GM23248 (cell line): ENCODE measurements at places on chromosomes 11 and 22. TPM values are rescaled to one million over a fixed set of nuclear protein-coding genes. Genes with fewer than 3 reads are reported as not detected.

The SLC22A8 gene
- total RNA-seq = not detected in 2 replicates

- no peak for DNase-seq
These were observed 1.6 kb downstream of the NFAM1 start for GRCh38 chr22:42430528-42431125.

The E2F8 gene
- 0.13 and 0.76 TPM in 2 replicates for total RNA-seq

DNA sequence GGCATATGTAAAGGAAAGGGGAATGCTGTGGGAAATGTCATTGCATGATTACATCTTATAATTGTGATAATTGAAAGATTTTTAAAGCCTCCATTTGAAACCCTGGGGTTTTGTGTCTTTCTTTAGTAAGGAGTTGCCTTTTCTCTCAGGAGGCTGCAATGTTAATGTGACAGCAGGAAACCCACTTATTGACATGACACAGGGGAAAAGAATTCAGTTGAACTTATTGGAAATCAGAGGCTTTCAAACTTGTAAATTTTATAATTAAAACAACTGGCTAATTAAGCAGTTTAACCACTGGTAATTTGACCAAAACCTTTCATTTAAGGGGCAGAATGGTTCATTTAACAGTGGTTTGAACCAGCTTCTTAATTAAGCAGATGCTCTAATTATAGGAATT, 31.2 kb downstream of the MRPL48 start:
- DNase-seq = peak; percentile 36

DNA sequence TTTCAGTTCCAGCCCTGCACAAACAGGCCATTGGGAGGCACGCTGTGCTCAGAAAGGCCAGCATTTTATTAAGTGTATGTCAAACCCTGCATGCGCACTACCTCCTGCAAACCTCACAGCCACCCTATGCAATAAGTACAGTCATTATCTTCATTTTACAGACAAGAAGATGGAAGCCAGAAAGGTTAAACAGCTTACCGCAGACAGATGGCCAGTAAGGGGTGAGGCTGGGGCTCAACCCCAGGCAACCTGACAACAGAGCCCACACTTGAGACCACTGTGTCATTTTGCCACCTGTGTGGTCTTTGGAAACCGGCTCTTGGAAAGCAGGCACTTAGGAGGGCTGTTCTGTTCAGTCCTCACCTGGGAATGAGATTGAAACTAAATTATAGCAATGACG, 142.3 kb downstream of the NXPE2 start:
- no peak for DNase-seq

GRCh38 chr22:26289611-26290101, 120.4 kb downstream of the SEZ6L start:
- no peak for DNase-seq

The CCDC88B gene
- 1.8 TPM in 2 replicates for total RNA-seq

The ACAD8 gene
- total RNA-seq = 18.9 and 26.7 TPM in 2 replicates

GRCh38 chr22:26072621-26073020, 96.6 kb upstream of the SEZ6L start:
- DNase-seq = no peak

- DNase-seq = peak; percentile 13
These were observed 65.2 kb downstream of the CSTPP1 start for GRCh38 chr11:47001781-47002181.

The CD248 gene
- total RNA-seq = 212 and 230 TPM in 2 replicates

GRCh38 chr22:37996515-37997246, 12.3 kb upstream of the SOX10 start:
- DNase-seq = no peak

- DNase-seq = peak; percentile 67
These were observed 69.1 kb downstream of the CTTN start for GRCh38 chr11:70467201-70468085.

The SYNGR1 gene
- 5.2 and 6.1 TPM in 2 replicates for total RNA-seq

The PATE2 gene
- not detected in 2 replicates for total RNA-seq

GRCh38 chr11:34300026-34300925, 57.5 kb downstream of the ABTB2 start:
- DNase-seq = no peak

DNA sequence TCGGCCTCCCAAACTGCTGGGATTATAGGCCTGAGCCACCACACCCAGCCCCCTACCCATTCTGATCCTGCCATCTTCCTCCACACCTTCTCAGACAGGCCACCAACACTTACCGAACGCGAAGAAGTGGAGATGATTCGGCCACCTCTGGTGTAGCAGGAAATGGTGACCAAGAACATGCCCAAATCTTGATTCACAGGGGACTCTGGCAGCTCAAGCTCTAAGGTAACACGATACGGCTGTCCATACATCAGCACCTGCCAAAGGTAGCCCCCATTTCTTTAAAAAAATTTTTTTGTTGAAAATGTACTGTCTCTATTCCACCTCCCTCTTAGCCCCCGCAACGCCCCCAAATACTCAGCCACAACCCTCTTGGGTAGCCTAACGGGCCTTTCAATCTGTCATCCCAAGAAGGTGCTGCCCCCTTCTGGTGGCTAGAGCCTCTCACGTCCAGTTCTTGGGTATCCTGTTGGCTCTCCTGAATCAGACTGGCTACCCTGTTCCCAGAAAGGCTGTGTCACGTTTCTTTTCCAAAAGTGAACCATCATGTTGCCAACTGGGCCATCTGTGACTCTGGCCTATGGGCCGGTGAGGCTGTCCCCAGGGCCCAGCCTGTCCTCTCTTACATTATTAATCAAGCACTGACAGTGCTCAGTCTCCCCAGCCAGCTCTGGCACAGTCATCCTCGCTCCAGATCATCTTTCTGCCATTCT, 5.3 kb upstream of the LRRN4CL start:
- DNase-seq = peak; percentile 89

DNA sequence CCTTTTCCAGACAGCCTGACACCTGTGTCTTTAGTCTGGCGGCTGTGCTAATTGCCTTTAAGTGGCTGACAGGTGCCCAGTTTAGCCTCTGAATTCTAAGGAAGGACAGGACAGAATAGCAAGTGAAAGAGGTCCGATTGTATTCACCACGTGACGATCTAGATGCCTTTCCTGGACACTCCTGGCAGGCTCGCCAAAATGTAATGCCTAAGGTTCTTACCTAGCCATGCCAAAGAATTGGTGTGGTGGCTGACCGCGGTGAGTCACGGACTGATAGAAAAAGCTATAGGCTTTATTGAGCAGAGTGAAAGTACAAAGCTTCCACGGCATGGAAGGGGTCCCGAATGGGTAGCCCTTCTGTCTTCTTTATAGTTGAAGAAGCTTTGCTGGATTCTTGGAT, 26.7 kb downstream of the ANKRD42 start:
- no peak for DNase-seq

The SESN3 gene
- 19.2 TPM in 2 replicates for total RNA-seq

- peak; percentile 28 for DNase-seq
These were observed 24.8 kb upstream of the FNBP4 start for GRCh38 chr11:47791774-47792430.

The DEUP1 gene
- not detected in 2 replicates for total RNA-seq

DNA sequence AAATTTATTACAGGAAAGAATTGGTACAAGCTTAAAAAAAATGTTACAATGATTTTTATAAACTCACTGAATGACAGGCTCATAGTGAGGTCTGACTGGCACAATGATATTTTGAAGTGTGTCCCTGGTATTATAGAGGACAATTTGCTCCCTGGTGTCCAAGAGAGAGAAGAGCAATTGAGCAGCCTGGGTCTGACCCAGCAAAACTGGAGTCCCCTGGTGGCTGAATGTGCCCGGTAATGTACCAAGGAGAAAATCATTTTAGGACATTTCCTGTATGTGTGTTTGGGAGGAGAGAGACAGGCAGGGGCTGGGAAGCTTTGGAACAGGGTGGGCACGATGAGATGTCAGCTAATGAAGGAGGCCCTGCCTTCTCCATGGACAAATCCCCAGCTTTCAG, 125.3 kb downstream of the APOL5 start:
- peak; percentile 76 for DNase-seq

The IGSF9B gene
- 0.51 TPM in 1 of 2 replicates, not detected in the other for total RNA-seq

DNA sequence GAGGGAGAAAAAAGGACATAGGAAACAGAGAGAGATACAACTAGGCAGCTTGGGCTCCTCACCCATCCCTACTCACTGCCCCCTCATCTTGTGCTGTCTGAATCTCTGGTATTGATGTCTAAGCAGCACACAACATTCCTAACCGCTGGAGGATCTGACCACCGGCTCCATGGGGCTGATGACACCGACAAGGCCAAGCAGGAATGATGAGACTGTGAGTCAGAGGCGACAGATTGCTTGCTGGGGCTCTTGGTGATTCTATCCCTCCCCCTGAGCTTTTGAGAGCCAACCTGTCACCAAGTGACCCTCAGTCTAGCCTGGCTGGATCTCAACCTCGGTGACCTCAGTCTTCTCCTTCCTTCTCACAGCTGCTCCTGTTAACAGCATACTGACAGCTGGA, 13.8 kb downstream of the PAMR1 start:
- DNase-seq = peak; percentile 95

GRCh38 chr11:120425527-120425926, 86.0 kb upstream of the GRIK4 start:
- DNase-seq = no peak

The UBASH3B gene
- total RNA-seq = 17.7 and 19.7 TPM in 2 replicates

The ASRGL1 gene
- 0.43 TPM in 1 of 2 replicates, not detected in the other for total RNA-seq

- peak; percentile 32 for DNase-seq
These were observed 5.9 kb upstream of the B3GAT3 start for GRCh38 chr11:62627713-62628112.
